ENCODE measurements at places on chromosomes 3 and 15. TPM values are rescaled to one million over a fixed set of nuclear protein-coding genes. Genes with fewer than 3 reads are reported as not detected.

Gene NMB
- 24.6 TPM for total RNA-seq

Gene C3orf20
- 0.05 TPM for total RNA-seq

Gene CCDC54
- total RNA-seq: not detected

Gene TEX55
- not detected for total RNA-seq

Gene MST1R
- total RNA-seq: 6.9 TPM

Gene LYZL4
- total RNA-seq: not detected

Gene IL1RAP
- 5.0 TPM for total RNA-seq

Gene PIF1
- total RNA-seq: 19.2 TPM

Gene KY
- 0.08 TPM for total RNA-seq

Gene ARGFX
- not detected for total RNA-seq

Gene LYSMD4
- 4.3 TPM for total RNA-seq

Gene ATXN7
- 5.4 TPM for total RNA-seq

Gene PFKFB4
- 12.7 TPM for total RNA-seq

Gene CA12
- 168 TPM for total RNA-seq

Gene ARMC8
- total RNA-seq: 27.1 TPM

Gene OR5K2
- total RNA-seq: not detected

Gene MORF4L1
- 345 TPM for total RNA-seq

Gene SLC12A1
- not detected for total RNA-seq

Gene AP2M1
- total RNA-seq: 324 TPM

Gene PP2D1
- total RNA-seq: not detected

Gene CD200R1
- total RNA-seq: 0.14 TPM

Gene FAM81A
- total RNA-seq: 12.7 TPM
